Astrocyte of the cerebellum (primary cell): ENCODE measurements at places on chromosomes 7 and 10.

DNA sequence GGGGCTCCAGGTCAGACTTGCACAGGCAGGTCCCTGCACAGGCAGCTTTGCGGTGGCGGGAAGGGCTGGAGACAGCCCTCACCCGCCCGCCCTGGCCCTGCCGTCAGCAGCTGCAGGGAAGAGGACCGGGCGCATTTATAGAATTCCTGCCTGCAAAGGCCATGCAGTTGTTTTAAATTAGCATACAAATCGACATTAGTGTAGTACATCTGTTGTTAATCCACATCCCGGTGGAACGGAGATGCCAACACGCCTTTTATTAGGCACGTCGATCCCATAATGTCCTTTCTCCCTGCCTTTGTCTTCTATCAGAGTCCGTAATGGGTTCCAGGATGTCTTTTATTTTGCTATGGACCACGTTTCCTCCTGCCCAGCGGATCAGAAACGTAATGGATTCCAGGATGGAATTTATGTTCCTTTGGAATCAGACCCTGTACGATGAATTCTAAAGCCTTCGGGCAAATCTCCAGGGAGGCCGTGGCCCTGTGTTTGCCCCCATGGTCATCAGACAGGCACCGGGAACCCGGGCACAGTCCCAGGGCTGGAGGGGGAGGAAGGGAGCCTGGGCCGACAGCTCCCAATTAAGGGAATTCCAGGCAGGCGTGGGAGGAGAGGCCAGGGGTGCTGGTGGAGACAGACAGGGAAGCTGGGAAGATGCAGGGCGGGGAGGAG, 123.9 kb downstream of the COL26A1 start:
- DNase-seq = no peak

- DNase-seq = no peak
Measured at GRCh38 chr7:25662841-25663800, 434.8 kb upstream of the NPVF start.

DNA sequence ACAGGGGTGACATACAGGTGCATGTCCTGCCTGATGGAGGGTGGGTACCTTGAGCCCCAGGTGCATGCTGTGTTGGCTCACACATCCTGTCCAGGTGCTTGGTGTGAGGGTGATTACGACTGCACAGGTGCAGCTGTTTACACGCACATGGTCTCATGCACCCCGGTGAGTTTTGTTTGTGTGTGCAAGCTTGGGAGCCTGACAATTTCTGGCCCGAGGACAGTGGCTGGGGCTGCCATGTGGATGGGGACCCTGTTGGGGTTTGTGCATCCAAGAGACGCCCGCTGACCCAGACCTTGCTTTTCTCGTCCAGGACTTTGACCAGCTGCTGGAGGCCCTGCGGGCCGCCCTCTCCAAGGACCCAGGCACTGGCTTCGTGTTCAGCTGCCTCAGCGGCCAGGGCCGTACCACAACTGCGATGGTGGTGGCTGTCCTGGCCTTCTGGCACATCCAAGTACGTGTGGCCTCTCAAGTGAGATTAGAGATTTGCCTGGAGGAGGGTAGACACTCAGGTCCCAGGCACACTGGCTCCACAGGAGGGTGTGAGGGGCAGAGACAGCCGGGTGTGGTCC, 61.7 kb downstream of the PRF1 start:
- DNase-seq = no peak

- DNase-seq = no peak
Measured at GRCh38 chr10:109647627-109648026, 275.7 kb downstream of the XPNPEP1 start.

DNA sequence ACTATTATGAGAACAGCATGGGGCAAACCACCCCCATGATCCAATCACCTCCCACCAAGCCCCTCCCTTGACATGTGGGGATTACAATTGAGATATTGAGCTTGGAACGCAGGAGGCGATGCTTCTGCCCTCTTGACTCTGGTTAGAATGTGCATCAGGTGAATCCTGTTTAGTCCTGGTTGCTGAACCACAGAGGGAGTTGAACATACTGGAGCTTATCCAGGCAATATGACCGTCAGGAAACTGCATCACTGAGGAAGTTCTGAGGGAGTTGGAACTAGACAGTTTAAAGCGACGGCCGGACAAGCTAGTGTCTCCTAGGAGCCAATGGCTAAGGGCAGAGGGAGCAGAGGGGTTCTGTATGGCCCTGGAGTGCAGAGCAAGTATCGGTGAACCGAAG, 31.8 kb upstream of the GARS1 start:
- DNase-seq = no peak

DNA sequence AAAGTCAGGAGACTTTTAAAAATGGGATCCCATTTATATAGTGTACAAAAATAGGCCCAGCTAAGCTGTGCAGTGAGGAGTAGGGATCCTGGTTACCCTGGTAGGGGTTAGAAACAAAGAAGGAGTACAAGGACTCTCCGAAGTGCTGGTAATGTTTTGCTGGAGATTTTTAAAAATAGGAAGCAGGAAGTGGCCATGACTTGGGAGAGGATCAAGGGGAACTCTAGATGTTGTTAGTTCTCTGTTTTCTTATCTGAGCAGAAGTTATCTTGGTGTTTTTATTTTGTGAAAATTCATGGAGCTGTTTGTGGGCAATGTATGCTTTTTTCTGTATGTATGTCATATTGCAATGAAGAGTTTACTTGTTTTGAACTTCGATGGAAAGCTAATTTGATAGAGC, 373.9 kb downstream of the SFMBT2 start:
- DNase-seq = no peak

GRCh38 chr7:92833024-92833765, 3.2 kb downstream of the CDK6 start:
- no peak for DNase-seq

GRCh38 chr7:37957221-37957970, 37.0 kb downstream of the EPDR1 start:
- no peak for DNase-seq

GRCh38 chr10:34240039-34240438, 575.1 kb downstream of the PARD3 start:
- DNase-seq = no peak

DNA sequence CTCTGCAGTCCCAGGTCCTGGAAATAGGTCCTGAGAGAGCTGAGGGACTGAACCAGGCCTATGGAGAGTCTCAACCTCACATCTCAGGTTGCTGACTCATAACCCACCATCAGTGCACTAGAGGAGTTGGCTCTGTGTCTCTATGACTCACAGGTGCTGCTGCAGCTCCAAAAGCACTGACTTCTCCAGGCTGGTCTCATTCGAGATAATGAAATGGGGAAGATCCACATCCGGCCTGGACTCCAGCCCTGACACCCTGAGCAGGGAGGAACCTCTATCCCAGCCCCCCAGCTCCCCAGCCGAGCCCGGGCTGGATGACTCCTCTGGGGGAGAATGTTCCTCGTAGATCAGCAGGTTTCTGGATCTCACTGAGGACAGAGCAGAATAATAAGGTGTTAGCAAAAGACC, 35.5 kb upstream of the DGKI start:
- peak; percentile 98 for DNase-seq

GRCh38 chr10:52801947-52802346, 29.4 kb upstream of the MBL2 start:
- DNase-seq = peak; percentile 4

GRCh38 chr7:6651851-6652445, 14.8 kb downstream of the ZNF316 start:
- DNase-seq = no peak

- DNase-seq = no peak
Measured at GRCh38 chr10:97384641-97385040, 16.5 kb downstream of the RRP12 start.

DNA sequence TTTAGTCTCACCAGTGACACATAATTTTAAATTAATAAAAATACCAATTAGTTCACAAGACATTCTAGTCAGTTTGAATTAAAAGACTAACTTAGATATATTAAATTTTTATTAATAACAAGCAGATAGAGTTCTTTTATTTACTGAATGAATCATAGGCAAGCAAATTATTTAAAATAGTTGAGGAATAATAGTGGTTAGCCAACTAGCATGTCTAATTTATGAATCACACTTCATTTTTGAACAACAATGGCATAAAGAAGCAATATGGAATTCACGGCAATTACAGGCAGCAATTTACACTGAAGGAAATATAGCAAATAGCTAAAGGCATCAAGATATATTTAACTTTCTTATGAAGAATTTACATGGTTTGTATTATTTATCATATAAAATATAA, 187.0 kb upstream of the SLC26A5 start:
- peak; percentile 23 for DNase-seq

- no peak for DNase-seq
Measured at GRCh38 chr7:41339913-41340676, 362.8 kb downstream of the INHBA start.

- peak; percentile 73 for DNase-seq
Measured at GRCh38 chr10:92087750-92088395, 164.3 kb downstream of the BTAF1 start.

- no peak for DNase-seq
Measured at GRCh38 chr10:91924212-91925021, 847 bp downstream of the BTAF1 start.

GRCh38 chr7:98514211-98515031, 102.7 kb upstream of the NPTX2 start:
- DNase-seq = no peak

DNA sequence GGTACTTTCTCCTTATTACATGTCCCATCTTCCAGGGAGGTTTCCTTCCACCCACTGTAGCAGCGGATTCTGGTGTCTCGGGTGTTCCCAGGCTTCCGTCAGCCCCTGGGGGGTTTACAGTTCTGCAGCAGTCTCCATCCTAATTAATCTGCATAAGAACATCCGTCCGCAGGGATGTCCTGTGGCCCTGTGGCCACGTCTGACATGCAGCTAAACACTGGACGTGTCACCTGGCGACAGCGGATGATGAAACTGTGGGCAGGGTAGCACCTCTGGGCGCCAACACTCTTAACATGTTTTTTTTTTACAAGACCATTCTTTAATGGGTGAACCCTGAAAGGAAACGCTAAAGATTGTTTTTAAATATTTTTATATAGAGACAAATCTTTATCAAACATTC, 58.2 kb downstream of the DIP2C start:
- DNase-seq = no peak
